ENCODE measurements at places on chromosomes 1 and 21.

DNA sequence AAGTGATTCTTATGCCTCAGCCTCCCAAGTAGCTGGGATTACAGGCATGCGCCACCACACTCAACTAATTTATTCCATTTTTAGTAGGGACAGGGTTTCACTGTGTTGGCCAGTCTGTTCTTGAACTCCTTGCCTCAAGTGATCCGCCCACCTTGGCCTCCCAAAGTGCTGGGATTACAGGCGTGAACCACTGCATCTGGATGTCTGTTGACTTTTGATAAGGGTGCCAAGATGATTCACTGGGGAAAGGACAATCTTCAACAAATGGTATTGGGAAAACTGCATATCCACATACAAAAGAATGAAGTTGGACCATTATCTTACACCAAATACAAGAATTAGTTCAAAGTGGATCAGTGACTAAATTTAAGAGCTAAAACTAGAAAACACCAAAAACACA is 19.8 kb downstream of the RO60 start:
- DNase-seq, result no peak

DNA sequence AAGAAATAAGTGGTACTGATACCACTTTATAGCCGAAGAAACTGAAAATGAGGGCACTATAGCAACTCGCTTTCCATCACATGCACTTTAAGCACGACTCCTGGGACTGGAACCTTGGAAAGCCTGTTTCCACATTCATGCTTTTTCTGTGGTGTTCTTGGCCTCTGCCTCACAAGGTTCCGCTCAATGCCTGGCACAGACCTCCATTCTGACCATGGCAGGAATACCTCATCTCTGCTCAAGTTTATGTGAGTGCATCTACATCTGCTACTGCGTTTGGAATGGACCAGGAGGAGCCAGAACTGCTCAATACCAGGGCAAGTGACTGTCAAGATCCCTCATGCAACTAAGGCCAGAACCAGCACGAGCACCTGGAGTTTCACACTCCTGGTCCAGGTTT is 11.6 kb downstream of the NGF start:
- DNase-seq, result no peak

GRCh38 chr1:164561472-164561871 is 2.5 kb downstream of the PBX1 start:
- no peak for DNase-seq

DNA sequence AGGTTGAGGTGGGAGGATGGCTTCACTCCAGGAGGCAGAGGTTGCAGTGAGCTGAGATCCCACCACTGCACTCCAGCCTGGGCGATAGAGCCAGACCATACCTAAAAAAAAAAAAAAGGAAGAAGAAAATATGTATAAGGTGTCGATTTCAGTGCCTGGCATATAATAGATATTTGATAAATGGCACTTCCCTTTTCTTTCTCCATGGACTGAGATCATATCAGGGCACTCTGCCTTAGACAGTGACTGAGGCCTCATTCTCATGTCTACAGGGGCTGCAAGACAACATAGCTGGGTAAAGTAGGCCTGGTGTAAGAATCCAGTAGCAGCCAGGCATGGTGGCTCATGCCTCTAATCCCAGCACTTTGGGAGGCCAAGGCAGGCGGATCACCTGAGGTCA is 21.2 kb downstream of the PCAT6 start:
- DNase-seq, result no peak

DNA sequence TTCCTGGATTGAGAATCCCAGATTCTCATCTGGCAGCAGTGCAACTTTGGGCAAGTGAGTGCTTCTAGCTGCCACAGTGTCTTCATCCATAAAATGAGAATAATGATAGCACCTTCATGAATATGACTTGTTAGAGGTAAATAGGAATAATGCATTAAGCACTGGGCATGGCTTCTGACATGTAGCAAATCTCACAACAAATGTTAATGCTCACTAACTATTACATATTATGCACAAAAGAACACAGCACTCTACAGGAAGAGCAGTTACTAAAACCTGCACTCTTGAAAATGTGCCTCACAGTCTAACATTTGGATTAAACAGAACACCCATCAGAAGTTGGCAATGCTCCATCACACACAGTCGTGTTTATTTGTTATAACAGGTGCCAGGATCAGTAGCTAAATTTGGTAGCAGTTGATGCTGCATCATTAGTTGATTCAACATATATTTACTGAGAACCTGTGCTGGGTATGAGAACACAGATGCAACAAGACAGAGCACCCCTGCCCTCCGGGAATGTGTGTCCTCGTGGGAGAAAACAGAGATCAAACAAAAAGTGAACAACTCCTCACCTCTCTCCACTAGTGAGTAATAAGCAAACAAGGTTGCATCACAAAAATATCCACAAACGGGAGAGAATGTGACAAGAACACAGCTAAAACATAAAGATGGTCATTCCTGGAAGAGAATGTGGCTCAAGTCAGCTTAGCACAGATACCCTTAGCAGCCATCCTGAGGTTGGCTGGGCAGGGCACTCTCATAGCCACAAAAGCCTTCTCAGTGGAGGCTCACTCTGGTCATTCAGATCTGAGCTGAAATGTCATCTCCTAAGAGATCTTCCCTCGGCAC is 26.2 kb upstream of the LBR start:
- DNase-seq, result no peak

DNA sequence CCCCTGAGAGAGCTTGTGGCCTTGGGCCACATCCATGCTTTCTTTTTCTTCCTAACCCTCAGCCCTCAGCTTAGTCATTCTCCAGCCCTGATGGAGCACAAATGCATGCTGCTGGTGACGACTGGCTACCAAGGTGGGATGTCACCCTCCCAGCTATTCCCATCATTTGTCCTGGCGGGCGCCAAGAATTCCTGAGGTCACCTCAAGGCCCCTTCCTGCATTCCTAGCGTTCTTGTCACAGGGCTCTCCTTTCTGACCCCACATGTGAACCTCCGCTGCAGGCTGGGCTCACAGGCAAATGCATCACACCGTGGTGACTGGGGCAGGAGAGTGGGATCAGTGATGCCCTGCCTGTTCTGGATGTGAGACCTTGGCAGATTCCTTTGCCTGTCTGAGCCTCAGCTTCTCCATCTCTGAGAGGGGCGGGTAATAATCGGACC is 53.4 kb upstream of the IFFO2 start:
- no peak for DNase-seq

DNA sequence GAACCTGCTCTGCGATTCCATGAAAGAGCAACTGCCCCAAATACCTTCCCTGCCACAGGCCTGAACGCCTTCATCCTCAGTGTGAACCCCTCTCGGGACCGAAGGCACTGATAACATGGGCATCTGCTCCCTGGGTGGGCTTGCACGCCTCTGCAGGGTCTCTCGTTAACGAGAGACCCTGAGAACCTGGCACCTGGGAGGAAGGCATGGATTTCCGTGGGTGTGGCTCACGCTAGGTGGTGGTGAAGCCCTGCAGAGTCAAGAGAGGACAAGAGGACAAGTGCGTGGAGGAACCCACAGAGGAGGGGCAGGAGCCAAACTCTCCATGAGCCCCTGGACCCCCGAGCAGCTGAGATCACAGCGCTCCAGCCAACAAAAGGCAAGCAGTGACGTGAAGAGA is 26.8 kb upstream of the COL6A2 start:
- no peak for DNase-seq

All from muscle of arm (tissue), 14 donors.